ENCODE measurements at places on chromosomes 7 and 10.

GRCh38 chr10:69382382-69383117, 34.2 kb downstream of the TACR2 start:
- H3K36me3 ChIP-seq: peaks cover 60% of the 10 kb centered on the region
- no peak for DNase-seq
- H3K4me3 ChIP-seq: no peak overlapping the region
- peaks cover 18% of the 10 kb centered on the region for H3K4me1 ChIP-seq
- no peaks in the 10 kb centered on the region for H3K27me3 ChIP-seq

DNA sequence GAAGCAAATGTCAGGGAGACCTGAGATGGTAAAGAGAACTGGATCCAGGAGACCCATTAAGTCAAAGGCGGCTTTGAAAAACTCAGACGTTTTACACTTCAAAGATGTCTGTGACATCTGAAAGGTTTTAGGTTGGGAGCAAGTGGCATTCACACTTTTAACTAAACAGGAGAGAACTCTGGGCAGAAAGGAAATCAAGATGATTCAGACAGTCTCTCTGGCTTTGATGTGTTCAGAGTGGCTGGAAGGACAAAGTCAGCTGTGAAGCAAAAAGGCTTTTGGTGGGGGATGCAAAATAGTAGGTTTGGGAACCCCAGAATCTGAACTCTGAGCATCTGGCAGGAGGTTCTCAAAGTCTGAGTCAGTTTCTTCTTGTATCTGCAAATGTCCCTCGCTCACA, 66.6 kb downstream of the PRKCQ start:
- no peak overlapping the region for H3K27ac ChIP-seq
- no peak for DNase-seq
- H3K4me1 ChIP-seq: peaks cover 7% of the 10 kb centered on the region
- peaks cover 8% of the 10 kb centered on the region for H3K27me3 ChIP-seq
- peaks cover 59% of the 10 kb centered on the region for H3K36me3 ChIP-seq

DNA sequence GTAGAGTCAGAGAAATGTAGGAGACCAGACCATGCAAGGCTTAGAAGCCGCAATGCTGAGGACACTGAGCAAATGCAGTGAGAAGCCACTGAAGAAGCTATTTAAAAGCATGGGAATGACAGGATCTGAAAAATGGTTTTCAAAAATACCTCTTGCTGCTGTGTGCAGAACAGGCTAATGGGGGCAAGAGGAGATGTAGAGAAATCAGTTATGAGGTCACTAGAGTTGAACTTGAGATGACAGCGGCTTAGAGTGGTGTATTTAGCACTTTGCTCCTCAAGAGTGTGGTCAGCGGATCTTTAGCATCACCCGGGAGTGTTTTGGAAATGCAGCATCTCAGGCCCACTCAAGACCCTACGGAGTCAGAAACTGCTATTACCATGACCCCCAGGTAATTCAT, 48.8 kb downstream of the KIAA1549 start:
- no peak overlapping the region for H3K4me3 ChIP-seq
- peaks cover 47% of the 10 kb centered on the region for H3K36me3 ChIP-seq
- H3K27ac ChIP-seq: no peak overlapping the region
- DNase-seq: no peak
- H3K4me1 ChIP-seq: peaks cover 46% of the 10 kb centered on the region

DNA sequence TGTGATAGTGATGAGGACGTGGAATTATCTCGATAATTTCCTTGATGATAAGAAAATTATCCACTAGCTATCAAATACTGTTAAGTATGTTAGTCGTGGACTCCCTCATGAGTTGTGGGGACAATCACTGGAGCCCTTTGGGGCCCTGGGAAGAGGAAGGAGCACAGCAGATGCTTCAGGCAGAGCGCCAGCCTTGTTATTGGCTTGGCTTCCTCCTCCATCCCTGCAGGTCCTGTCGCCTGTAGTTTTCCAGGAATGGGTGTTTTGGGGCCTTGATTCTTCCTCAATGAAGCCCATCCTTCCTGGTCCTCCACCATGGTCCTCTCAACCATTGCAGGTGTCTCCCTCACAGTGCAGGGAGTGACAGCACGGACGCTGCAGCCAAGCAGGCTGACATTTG, 32.5 kb upstream of the ZNF32 start:
- no peaks in the 10 kb centered on the region for H3K4me1 ChIP-seq
- DNase-seq: no peak
- peaks cover 29% of the 10 kb centered on the region for H3K27me3 ChIP-seq
- H3K27ac ChIP-seq: no peak overlapping the region
- no peaks in the 10 kb centered on the region for H3K36me3 ChIP-seq

GRCh38 chr7:147519062-147519461, 1071.5 kb upstream of the C7orf33 start:
- H3K27ac ChIP-seq: no peak overlapping the region
- DNase-seq: no peak
- H3K36me3 ChIP-seq: no peaks in the 10 kb centered on the region

GRCh38 chr7:156589808-156590207, 50.8 kb upstream of the RNF32 start:
- H3K27me3 ChIP-seq: no peaks in the 10 kb centered on the region
- peaks cover 14% of the 10 kb centered on the region for H3K36me3 ChIP-seq
- no peak overlapping the region for H3K4me3 ChIP-seq
- DNase-seq: no peak
- H3K4me1 ChIP-seq: no peaks in the 10 kb centered on the region

DNA sequence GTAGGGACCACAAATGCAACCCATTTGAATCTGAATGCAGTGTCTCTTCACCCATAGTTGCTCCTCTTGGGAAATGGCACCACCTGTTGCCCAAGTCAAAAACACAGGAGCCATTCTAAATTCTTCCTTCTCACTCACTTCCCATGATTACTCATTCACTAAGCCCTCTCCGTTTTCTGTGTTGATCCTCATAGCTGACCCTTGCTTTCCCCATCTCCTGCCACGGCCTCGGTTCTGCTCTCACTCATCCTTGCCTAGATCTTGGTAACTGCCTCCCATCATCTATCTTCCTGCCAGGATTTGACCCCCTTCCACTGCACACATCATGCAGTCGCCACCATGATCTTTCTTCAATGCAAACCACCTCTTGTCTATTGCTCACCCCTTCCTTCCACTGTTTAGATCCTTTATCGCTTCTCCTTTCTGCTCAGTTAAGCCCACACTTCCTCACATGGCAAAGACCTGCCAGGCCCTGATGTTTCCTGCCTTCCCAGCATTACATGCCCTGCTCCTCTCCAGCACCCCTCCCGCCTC, 19.0 kb upstream of the CPN1 start:
- H3K4me1 ChIP-seq: no peaks in the 10 kb centered on the region
- no peak for DNase-seq
- no peaks in the 10 kb centered on the region for H3K36me3 ChIP-seq

DNA sequence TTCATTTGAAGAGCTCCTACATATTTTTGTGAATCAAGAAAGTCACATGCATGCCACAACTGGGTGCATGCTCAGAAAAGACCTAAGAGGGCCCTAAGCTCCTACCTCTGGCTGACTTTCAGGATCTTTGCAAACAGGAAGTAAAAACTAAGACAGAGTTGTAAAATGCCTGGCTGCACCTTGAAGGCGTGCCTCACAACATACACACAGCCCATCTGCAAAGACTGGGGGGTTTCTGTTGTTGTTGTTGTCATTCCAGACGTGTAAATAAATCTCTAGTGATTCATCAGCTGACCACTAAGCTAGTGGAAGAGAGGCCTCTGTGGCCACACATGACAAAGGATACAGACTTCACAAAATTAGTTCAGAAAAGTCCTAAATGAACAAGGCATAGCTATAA, 31.8 kb downstream of the SMURF1 start:
- H3K4me3 ChIP-seq: no peak overlapping the region
- H3K27me3 ChIP-seq: no peaks in the 10 kb centered on the region
- peaks cover 29% of the 10 kb centered on the region for H3K4me1 ChIP-seq
- peak overlapping the region; percentile 73 for H3K27ac ChIP-seq

GRCh38 chr7:101896941-101897340, 79.5 kb downstream of the CUX1 start:
- no peaks in the 10 kb centered on the region for H3K27me3 ChIP-seq
- DNase-seq: no peak
- H3K4me3 ChIP-seq: no peak overlapping the region

DNA sequence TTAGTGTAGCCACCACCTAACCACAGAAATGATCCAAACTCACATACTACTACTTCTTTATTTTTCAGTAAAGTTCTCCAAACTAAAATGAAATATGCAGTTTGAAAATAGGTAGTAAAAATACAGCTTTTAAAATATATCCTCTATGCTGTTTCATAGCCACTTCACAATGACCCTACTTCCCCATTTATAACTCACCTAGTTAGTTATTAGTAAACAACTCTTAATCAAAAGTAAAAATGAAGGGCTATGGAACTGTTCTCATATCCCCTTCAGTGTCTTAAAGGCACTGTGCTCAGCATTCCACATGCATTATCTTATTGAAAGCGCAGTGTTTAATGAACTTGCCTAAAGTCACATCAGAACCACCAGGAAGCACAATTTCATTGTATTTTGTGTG, 43.5 kb downstream of the KMT2C start:
- H3K4me3 ChIP-seq: no peak overlapping the region
- peaks cover 6% of the 10 kb centered on the region for H3K4me1 ChIP-seq
- no peak for DNase-seq

DNA sequence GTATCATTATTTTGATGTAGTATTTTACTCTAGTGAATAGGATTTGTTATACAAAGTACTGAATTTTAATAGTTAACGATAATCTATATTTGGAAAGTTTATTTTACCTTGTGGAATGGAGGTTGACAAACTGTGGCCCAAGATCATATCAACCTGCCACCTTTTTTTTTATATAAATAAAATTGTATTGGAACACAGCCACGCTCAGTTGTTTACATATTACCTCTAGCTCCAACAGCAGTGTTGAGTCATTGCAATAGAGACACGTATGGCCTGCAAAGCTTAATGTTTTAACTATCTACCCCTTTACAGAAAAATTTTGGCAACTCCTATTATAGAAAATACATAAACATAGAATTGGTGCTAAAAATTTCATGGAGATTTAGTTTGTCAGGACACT, 239.3 kb downstream of the THSD7A start:
- H3K4me1 ChIP-seq: no peaks in the 10 kb centered on the region
- no peaks in the 10 kb centered on the region for H3K27me3 ChIP-seq
- no peak overlapping the region for H3K4me3 ChIP-seq
- DNase-seq: no peak
- no peaks in the 10 kb centered on the region for H3K36me3 ChIP-seq
- H3K27ac ChIP-seq: no peak overlapping the region

GRCh38 chr10:91796331-91797047, 1.7 kb upstream of the TNKS2 start:
- H3K4me1 ChIP-seq: peaks cover 52% of the 10 kb centered on the region
- peaks cover 3% of the 10 kb centered on the region for H3K27me3 ChIP-seq
- peak overlapping the region; percentile 99 for H3K4me3 ChIP-seq
- peak; percentile 22 for DNase-seq

DNA sequence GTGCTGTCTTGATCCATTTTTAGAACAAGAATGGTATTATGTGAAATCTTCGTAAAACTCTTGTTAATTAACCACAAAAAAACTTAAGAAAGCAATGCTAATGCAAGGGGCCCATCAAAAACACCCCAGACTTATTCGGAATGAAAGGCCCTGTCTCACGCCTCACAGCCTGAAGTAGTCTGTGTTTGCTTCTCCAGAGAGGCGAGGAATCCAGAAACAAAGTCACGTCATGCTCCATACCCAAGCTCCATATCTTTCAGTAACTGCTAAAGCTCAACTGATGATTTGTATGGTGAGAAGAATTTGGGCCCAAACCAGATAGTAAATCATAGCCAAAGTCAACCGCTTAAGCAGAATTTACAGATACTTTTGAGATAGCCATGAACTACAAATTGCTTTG, 155.4 kb downstream of the ATE1 start:
- peak overlapping the region; percentile 80 for H3K27ac ChIP-seq
- no peak overlapping the region for H3K4me3 ChIP-seq
- no peak for DNase-seq
- H3K36me3 ChIP-seq: peaks cover 34% of the 10 kb centered on the region
- no peaks in the 10 kb centered on the region for H3K27me3 ChIP-seq

- H3K4me1 ChIP-seq: peaks cover 77% of the 10 kb centered on the region
- DNase-seq: no peak
- H3K4me3 ChIP-seq: no peak overlapping the region
- H3K36me3 ChIP-seq: peaks cover 12% of the 10 kb centered on the region
- H3K27me3 ChIP-seq: no peaks in the 10 kb centered on the region
- peak overlapping the region; percentile 97 for H3K27ac ChIP-seq
These were observed 26.3 kb downstream of the WBP1L start for GRCh38 chr10:102770108-102770482.

Measured in nephron progenitor cell (in vitro differentiated cells).